ENCODE measurements at places on chromosomes 6 and 20. TPM values are rescaled to one million over a fixed set of nuclear protein-coding genes. Genes with fewer than 3 reads are reported as not detected.
A peak's percentile ranks its signal among the peaks of the same experiment; 100 is the strongest.

The SYNE1 gene
- 20.9 TPM for total RNA-seq

The BMP2 gene
- 6.6 TPM for total RNA-seq

The HRH3 gene
- not detected for total RNA-seq

The C20orf96 gene
- 2.2 TPM for total RNA-seq

DNA sequence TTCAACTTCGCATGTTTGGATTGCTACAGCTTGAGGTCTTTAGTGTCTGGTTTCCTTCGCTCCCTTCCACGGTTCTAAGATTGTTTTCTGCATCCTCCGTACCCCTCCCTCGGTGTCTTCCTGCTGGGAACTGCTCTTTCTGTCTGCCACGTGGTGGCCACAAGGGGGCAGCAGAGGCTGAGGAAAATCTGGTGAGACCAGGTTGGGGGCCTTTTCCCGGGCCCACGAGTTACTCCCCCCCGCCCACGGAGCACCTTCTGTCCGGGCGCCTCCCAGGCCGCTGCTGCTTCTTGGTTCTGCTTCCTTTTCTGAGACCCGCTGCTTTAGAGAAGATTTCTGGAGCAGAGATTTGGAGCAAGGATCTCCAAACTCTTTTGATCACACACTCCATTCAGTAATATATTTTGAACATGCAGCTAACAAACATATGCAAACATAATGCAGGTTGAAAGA lies 21.1 kb upstream of the NOTCH4 start:
- peak; percentile 73 for DNase-seq

- DNase-seq = no peak
Observed at GRCh38 chr6:69907981-69908498, 41.7 kb downstream of the COL19A1 start.

The HEY2 gene
- not detected for total RNA-seq

GRCh38 chr6:111439171-111439570 lies 43.8 kb downstream of the REV3L start:
- no peak for DNase-seq

DNA sequence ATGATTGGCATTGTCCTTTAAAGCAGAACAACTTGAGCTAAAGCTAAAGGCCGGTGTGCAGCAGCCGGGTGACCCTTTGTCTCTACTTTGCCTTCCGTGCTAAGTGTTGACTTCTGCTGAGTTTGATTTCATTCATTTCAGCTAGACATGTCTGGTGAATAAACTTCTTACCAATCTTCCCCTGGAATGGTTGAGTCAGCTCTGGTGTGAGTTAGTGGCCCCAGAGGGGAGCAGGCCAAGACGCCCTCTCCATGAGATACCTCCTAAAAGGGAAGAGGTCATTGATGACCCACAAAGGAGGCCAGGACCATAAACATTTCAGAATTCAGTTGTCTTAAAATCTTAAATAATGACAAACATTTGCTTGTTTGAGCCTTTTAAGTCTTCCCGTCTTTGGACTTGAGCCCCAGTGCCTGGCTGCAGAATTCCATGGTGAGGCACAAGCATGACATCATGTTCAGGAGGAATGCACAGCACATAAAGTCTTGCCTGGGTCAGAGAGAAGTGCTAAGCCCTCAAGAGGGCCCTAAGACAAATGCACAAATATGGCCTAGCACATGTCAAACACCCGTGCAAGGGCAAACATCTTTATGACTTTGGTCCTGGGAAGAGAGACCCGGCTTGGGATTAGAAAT lies 96.3 kb upstream of the NEDD9 start:
- peak; percentile 37 for DNase-seq

The GABRR1 gene
- total RNA-seq = not detected

DNA sequence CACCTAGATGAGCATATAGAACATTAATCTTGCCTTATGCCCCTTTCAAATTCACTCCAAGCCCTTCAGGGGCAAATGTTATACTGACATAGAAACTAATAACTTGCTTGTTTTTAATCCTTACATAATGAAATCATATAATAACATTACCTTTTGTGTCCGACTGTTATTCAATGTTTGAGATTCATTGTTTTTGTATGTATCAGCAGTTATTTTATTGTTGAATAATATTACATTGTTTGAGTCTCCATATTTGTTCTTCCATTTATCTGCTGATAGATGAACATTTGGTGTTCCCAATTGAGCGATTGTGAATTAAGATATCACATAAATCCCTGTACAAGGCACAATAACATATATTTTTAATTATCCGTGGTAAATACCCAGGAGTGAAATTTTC lies 6.0 kb downstream of the SEMG1 start:
- DNase-seq = no peak

GRCh38 chr20:24309596-24309995 lies 159.8 kb upstream of the SYNDIG1 start:
- DNase-seq = peak; percentile 46

DNA sequence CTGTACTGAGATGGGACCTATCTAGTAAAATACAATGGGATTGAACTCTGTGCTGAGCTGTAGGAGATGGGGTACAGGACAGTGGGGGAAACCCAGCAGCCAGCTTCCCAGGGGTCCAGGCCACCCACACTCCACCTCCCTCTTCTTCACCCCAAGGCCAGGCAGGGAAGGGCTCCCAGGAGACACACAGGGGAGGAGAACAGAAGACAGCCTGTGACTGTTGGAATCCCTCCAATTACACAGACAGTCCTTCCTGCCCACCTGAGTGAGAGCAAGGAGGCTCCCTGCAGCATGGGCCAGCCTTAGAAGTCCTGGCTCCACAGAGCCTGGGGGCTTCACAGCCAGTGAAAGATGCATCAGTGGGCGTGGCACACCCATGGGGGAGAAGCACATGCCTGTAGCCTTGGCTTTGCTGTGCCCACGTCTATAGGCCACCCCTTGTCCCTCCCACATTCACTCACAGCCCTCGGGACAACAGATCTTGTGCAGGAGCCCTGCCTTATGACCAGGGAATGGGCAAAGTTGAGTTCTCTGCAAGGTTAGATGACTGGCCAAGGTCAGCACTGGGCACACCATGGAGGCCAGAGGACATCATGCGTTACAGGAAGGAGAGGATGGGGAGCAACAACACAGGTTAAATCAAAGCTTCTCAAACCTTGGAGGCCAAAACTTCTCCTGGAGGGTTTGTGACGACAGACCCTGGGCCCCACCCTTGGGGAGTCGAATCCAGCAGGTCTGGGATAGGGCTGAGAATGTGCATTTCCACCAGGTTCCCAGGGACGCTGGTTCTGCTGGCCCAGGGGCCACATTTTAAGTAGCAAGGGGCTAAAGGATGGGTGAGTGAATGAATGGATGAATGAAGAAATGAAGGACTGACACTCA lies 12.3 kb upstream of the CST7 start:
- DNase-seq = no peak

DNA sequence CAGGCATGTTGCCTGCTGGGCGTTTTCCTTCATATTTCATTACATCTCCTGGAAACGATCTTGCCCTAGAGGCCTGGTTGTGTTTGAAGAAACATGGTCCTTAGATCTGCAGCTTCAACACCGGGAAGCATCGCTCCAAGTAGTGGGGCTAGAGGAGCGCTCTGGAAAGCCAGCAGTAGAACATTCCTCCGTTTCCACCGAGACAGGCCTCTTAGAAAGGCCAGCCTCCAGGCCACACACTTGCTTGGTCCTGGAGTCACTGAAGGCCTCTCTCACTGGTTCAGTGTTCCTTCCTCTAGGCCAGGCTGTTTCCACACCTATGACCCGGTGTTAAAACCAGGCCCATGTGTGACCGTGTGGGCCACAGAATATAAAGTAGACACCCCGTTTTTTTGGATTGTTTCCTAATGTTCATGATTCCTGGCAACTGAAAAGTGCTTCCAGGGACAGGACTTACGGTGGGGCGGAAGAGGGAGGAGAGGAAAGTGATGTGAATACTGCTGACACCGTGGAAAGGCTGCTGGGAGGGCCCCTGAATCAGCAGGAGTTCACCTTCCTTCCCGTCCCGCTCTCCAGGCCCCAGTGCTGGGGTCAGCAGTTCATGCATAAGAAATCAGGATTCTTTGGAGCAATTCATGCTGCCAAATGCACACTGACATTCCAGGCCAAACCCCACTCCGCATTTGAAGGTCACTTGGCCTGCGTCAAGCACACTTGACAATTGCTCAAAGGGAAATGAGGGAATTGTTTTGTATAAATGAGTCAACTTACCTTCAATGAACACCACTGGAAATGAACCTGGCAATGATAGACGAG lies 83.8 kb downstream of the IYD start:
- DNase-seq = no peak

DNA sequence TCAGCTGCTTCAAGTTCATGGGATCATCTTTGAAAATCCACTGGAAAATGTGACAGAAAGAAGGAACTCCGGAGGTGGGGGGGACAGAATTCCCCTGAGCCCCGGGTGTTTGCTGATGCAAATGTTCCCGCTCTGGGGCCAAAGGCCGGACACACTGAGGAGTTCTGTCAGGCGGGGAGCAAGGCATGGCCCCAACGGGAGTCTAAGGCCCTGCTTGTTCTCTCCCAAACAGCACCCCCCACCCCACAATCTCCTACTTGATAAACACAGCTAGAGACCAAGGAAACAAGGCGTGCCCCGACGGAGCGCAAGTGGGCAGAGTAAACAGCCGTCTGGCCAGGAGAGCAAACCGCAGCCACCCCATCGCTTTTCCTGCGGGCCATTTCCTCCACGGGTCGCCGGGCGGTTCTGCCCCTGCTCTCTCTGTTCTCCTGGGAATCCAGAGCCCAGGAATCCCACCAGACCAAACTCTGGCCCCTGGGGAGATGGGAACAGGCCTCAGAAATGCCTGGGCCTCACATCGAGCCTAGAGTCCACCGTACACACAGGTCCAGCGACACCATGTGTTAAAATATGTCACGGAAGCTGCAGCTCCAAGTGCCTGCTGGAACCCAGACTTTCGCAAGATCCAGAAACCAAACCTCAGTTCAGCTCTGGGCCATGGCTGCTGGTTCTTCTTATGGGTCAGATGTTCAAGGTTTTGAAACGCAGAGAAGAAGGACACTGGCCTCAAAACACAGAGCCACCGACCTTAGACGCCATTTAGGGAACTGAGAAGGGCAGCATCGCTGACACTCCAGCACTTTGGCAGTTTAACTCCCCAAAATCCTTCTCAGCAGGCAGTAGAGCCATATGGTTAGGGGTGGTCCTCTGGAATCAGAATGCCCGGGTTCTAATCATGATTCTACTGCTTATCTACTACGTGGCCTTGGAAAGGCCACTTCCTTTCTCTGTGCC lies 104.2 kb downstream of the PREX1 start:
- no peak for DNase-seq

DNA sequence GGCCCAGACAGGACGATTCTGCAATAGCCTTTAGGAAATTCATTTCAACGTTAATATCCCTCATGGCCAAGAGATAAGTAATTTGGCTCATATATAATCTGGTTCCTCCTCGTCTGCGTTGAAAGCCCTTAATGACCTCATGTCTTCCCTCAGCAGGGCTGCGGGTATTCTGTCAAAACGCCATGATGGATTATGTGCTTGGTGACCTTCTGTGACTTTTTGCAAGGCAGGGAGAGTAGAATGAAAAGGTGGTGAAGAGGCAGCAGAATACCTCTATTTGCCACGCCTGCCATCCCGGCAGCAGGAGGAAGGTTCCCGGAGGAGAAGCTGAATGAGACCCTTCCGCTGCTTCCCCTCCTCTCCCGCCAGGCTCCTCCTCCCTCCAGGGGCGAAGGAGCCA lies 41.1 kb upstream of the SPACA1 start:
- no peak for DNase-seq

The OSBPL2 gene
- total RNA-seq = 20.7 TPM

DNA sequence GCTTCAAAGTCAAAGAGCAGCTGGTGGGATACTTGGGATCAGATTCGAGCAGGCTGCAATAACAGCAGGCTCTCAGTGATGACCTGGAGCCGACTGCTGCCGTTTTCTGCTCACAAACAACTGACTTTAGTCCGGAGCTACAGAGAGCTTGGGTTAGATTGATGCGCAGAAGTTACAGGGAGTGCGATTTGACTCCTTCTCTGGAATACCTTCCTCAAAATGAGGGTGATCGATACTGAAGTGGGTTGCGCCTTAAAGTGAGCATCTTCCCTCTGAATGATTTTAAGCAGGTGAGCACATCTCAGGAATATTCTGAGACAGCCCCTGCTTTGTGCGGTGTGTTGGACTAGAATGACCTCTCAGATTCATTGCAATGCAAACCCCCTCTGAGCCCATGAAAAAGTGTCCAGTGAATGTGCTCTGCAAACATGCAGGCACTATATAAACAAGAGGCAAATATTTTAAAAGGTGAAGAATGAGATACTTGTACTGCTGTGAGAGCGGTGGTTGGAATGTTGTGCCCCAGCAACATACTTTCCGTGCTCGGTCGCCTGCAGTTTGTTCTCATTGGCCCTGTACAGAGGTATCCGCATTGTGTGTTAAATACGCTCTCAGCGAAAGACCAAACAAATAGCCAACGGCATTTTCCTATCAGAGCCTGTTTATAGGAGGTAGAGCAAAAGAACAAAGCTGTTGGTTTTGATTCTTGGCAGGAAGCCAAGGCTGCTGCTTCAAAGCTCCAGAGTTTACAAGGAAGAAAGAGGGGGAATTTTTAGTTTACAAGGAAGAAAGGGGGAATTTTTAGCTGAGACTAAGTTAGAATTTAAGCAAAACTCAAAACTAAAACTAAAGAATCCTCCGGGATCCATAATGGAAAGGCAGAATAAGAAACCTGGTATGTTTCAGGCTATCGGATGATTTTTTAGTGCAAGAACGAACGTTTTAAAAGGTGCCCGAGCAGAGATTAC lies 67.7 kb downstream of the PHACTR2 start:
- DNase-seq = peak; percentile 60

- DNase-seq = peak; percentile 62
Observed at GRCh38 chr6:25250878-25251277, 28.3 kb upstream of the CARMIL1 start.

DNA sequence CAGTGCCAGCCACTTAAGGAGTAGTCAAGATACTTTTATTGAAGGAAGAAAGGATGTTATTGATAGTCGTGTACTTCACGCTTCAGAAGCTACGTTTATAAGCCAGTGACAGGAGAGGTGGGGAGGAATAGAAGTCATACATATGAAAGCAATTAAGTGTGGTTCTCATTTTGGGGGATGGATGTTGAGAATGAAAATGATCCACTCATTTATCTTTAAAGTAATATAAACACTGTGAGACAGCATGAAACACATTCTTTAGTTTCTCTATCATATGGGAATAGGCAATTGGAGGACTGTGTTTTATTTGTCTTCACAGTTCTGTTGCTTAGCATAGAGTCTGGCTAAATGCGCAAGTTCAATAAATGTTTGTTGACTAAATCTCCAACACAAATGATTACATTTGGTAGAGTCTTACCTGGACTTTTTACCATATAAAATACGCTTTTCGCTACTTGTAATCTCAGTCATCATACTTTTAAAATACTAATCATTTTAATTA lies 35.2 kb downstream of the AK9 start:
- DNase-seq = no peak

- peak; percentile 56 for DNase-seq
Observed at GRCh38 chr6:1081551-1082284, 230.2 kb upstream of the FOXQ1 start.

DNA sequence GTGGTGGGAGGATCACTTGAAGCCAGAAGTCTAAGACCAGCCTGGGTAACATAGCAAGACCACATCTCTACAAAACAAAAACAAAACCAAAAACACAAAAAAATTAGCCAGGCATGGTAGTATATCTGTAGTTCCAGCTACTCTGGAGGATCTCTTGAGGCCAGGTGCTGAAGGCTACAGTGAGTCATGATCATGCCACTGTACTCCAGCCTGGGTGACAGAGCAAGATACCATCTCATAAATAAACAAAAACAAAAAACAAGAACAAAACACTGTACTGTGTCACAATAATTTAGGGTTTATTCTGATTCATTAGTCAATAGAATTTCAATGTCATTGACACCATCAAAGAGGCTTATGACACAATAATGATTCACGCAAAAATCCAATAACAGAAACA lies 1121.7 kb upstream of the MAP3K7 start:
- peak; percentile 20 for DNase-seq

The TRIM31 gene
- not detected for total RNA-seq

Data from M059J (cell line).